ENCODE measurements at places on chromosomes 12 and 14.

DNA sequence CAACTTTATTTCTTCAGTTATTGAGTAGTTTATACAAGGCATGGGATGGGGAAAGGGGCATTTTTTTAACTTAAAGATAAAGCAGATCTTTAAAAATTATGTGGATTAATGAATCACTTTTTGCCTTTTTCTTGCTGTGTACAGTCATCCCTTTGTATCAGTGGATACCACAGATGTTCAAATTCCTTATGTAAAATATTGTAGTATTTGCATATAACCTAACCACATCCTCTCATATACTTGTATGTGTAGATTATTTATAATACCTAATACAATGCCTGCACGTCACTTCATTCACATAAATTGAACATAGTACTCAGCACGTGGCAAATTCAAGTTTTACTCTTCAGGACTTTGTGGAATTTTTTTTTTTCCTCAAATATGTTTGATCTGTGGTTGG is 66.5 kb upstream of the MON2 start:
- DNase-seq = no peak

- DNase-seq = no peak
Measured at GRCh38 chr14:53147208-53147607, 5.9 kb downstream of the DDHD1 start.

DNA sequence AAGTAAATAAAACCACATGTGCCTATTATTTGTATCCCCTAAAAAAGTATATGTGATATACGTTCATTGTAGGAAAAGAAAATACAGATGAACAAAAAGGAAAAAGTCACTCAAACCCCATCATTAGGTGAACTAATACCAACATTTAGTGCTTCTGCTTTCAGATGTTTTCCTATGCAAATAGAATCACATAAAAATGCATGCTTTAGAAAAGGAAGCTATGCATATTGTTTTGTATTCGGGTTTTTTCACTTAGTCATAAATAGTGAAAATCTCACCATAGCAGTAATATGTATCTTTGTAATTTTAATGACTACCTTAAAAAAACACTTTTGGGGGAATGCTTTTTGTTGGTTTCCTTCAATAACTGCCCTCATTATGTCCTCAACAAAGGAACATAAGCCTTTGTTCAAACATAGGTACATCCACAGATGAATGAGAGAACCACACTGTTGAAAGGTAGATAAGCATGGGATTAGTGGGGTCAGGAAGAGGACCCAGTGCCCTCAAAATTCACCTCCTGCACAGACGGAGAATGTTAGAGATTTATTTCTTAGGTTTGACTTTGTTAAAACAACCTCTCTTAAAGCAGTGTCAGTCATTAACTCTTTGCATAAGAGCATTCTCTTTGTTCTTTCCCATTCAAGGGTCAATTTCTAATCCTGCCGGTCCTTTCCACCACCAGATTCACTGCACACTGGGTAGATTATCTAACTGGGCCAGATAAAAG is 6.5 kb downstream of the AMDHD1 start:
- DNase-seq = no peak

GRCh38 chr14:93107453-93107852 is 8.3 kb downstream of the ITPK1 start:
- DNase-seq = no peak

DNA sequence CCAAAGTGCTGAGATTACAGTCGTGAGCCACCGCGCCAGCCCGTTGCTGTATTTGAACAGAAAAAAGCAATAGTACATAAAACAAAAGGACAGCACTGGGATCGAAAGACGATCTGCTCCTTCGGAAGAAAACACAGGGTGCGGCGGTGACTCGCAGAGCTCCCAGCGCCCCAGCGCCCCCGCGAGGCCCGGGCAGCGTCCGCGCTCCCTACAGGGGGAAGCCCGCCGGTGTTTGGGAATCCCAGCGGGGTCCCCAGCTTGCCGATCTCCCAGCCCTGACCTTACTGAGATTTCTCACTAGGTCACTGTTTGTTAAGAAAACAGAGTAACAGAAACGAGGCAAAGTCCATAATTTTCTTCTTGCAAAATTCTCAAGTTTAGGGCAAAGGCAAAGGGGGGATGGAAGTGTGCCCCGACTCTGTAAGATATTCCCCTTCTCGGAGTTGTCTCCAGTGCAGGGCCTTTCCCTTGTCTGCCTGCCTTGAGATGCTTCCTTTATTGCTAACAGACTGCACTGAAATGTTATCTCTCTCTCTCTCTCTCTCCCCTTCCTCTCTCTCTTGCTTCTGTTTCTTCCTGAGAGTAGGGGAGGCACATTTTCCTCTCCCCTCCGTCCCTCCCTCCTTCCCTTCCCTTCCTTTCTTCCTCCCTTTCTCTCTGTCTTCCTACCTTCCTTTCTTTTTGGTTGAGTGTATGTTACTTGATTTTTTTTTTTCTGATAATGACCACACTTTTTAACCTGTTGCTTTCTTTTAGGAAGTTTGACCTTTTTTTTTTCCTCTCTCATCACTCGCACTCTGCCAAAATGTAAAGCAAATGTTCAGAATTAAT is 91.9 kb downstream of the TMEM30B start:
- DNase-seq = peak; percentile 79

- DNase-seq = no peak
Measured at GRCh38 chr12:130152386-130152785, 9.9 kb upstream of the FZD10 start.

DNA sequence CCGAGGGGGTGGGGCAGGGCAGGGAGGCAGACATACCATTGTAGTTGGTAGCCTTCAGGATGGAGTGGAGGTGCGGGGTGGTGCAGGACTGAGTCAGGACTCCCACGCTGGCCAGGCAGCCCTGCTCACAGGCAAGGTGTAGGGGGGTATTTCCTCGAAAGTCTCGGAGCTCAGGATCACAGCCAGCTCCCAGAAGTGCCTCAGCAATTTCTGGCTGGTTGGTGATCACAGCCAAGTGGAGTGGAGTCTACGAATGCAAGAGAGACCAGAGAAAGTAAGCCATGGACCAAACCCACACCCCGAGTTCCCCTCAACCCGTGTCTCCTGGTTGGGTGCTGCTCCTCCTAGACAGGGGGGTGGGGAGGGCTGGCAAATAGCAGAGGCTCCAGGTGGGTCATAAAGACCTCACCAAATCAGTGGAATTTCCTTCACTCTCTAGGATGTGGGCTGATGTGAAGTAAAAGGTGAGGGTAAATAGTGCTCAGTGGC is 1.4 kb downstream of the NFKBIA start:
- peak; percentile 41 for DNase-seq

GRCh38 chr12:13052421-13052820 is 8.2 kb downstream of the FAM234B start:
- no peak for DNase-seq

- peak; percentile 49 for DNase-seq
Measured at GRCh38 chr12:6868211-6869048, 1.1 kb downstream of the TPI1 start.

DNA sequence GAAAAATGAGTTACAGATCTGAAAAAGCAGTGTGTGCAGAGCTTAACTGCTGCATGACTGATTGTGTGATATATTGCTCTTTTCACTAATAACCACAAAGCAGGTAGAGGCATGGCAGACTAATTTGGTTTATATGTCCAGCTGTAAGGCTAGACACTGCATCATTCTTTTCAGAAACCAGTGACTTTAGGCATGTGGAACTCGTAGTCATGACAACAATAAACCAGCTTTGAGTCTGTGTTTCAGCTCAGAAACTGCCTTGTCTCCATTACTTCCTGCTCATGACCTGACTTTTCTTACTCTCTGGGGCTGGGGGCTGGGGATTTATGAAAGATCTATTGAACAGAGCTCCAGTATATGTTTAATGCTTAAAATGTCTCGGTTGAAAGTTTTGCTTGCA is 146.8 kb upstream of the LRIG3 start:
- peak; percentile 56 for DNase-seq

- no peak for DNase-seq
Measured at GRCh38 chr12:103181366-103182152, 224.1 kb downstream of the ASCL1 start.

DNA sequence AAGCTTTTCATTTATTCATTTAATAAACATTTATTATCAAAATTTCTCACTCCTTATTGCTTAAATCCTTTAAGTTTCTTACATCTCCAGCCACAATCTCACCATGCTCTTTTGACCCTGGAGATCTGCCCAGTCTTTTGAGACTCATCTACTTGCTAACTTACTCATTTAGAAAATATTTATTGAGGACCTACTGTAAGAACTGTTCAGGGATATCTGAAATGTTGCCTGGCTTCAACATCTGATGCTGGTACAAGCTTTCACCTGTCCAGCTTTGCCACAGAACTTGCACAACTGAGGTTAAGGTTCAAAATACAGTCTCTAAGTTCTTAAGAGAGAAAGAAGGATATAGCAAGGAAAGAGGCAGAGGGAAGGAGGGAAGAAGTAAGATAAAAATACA is 17.5 kb upstream of the GXYLT1 start:
- no peak for DNase-seq

GRCh38 chr14:31843361-31844091 is 233.6 kb upstream of the ARHGAP5 start:
- DNase-seq = no peak

- no peak for DNase-seq
Measured at GRCh38 chr14:50874757-50875156, 2.9 kb downstream of the ABHD12B start.

GRCh38 chr12:42741091-42741490 is 151.5 kb upstream of the PRICKLE1 start:
- DNase-seq = no peak

DNA sequence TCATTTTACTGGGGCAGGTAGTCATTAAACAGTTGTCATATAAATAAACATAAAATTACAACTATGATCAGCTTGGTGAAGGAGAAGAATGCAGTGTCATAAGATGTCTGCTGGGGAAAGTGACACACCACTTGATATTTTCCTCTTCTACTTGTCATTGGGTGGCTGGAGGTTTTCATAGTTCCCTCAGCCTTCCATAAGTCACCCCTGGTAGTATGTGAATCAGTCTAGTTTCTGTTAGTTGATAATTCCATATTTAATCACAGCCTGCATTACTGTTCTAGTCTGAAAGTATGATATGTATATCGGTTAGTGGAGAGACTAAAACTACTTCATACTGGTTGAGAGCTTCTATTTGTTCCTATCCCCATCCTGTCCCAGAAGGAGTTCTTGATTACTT is 38.2 kb downstream of the PLEKHA5 start:
- DNase-seq = no peak

DNA sequence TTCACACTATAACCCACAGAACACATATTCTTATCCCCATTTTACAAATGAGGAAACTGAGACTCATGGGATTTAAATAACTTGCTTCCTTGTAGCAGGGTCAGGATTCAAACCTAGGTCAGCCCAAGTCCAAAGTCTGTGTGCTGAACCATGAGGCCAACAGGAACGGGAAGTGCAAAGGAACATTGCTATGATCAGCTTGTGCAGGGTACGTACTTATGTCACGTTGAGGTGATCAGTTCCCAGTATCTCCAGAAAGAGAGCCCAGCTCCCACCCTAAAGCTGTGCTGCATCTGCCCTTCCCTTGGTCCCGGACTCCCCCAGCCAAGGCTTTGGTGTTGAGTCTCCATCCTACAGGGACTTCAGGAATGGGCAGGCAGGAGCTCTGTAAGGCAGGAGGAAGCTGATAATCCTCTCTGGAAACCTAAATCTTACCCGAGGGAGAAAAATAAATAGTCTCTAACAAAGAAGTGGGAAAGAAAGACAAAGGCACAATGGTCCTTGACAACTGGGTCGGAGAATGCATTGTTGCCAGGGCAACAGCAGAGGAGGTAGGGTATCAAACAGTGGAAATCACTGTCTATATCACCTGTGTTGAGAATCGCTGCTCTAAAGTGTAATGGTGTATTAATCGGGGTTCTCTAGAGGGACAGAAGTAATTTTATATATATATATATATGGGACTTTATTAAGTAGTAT is 82.5 kb upstream of the FICD start:
- DNase-seq = no peak

DNA sequence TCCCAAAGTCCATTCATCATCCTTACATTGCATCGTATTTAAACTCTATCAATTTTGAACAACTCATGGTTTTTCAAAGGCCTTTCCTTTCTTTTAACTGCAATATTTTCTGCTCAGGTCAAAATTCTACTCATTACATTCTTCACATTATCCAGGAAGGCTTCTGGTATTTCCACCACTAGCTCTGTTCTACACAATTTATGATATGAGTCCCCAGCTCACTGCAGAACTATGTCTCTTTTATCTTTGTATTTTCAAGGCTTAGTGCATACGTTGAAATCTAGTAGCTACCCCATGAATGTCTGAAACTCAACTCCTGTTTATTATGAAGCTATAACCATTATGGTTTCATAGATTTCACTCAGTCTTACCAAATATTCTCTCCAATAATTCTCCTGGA is 282.9 kb downstream of the DUSP6 start:
- no peak for DNase-seq

GRCh38 chr14:36857842-36858445 is 196.3 kb downstream of the PAX9 start:
- no peak for DNase-seq

GRCh38 chr12:25639406-25639805 is 86.3 kb upstream of the LMNTD1 start:
- no peak for DNase-seq

GRCh38 chr14:105857826-105858675 is 331.7 kb downstream of the TMEM121 start:
- no peak for DNase-seq

DNA sequence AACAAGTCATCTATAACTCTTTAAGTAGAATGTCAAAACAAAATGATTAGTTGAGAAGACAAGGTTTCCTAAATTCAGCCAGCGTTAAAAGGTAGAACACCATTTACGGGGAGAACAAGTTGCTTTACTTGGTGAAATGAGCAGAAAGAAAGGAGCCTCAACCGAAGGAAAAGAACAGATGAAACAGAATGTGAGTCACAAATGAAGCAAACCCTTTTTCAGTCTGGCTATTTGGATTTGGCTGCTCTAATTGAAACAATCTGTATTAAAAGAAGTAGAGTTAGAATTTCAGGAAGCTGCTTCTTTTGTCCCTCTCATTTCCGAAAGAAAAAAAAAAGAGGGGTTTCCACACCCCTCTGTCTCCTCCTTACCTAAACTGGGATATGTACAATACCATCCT is 34.6 kb downstream of the CEP128 start:
- no peak for DNase-seq

- no peak for DNase-seq
Measured at GRCh38 chr14:37343307-37344094, 145.8 kb downstream of the MIPOL1 start.

- no peak for DNase-seq
Measured at GRCh38 chr12:75863533-75863932, 168.0 kb downstream of the PHLDA1 start.

DNA sequence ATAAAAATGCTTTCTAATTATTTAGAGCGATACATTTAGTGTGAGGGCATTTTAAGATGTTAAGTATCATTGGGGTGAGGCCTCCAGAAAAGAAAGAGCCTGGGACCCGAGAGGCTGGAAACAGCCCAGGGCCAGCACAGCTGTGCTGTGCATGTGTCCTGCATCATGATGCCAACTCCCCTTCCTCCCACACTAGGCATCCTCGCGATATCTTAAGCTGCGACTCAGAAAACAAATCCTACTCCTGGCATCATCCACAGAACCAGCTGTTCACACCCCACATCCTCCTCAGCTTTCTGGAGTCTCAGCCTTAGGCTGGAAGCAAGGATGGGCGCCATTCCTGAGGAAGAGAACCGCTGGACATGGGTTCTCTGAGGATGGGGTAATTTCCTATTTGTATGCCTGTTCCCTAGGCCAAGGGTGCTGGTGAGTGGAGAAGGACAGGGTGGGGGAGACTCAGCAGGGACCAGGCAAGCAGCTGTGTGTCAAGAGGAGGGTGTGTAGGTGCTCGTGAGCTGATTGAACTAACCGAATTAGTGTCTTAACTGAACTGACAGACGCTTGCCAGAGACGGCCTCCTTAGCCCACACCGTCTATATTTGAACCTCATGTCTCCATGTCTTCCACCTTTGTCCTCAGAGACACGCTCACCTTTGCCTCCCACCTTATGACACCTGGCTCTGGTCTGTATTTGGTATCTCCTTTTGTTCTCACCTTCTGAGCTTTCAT is 15.6 kb upstream of the MCRS1 start:
- peak; percentile 69 for DNase-seq
